ENCODE measurements at places on chromosomes 16 and 17.

DNA sequence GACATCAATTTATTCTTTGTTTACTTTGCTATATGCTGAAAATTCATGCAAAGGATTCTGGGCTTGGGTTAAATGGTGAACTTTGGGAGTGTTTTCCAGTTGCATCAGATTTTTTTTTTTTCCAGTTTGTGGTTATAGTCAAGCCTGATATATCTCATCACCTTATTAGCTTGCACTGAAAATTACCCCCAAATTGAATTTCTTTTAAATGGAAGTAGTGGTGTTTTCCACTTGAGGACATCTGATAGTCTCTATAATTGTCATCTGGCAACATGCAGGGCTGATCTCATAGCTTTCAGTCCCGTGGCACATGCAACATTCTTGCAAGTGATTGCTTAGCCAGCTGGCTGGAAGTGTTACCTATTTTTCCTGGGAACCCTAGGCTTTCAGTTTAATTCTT lies 4.7 kb upstream of the KRTAP3-1 start:
- no peak for DNase-seq

DNA sequence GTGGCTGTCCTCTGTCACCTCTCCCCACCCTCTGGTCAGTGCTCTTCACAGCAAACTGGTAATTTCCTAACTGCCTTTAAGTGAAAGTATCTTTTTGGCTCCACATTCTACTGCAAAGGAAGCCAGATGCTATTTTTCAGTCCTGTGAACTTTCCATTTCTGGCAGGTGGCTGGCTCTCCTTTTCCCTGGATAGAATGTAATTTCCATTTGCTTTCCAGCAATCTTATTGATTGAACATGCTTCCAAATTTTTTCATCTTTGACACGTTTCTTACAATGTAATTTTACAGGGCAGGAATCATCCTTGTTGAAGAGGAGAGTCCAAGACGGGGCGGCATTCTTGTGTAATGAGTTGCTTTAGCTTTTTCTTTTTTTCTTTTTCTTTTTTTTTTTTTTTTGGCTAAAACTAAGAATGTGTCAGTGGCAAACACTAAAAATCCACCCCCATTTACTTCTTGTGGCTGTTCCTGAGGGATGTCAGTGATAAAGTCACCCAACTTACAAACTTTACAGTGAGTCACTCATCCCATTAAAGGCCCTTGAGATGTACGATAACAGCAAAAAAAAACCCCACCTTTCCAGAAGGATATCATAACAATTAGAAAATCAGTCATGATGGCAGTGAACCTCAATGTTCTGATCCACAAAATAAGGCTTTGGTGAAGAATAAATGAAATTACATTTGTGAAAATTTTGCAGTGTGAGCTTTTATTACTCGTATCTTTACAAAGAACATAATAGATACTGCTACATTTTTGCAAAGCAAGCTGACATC lies 29.4 kb upstream of the PRKCA start:
- DNase-seq, result no peak

- DNase-seq, result no peak
Observed at GRCh38 chr17:28372203-28372944, 880 bp downstream of the SARM1 start.

DNA sequence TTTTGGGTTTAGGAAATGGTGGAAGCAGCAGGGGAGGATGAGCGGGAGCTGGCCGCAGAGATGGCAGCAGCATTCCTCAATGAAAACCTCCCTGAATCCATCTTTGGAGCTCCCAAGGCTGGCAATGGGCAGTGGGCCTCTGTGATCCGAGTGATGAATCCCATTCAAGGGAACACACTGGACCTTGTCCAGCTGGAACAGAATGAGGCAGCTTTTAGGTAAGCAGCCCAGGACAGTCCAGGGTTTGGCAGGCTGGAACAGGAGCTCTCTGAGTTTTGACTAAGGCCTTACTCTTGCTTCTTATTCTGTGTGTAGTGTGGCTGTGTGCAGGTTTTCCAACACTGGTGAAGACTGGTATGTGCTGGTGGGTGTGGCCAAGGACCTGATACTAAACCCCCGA lies 41.4 kb downstream of the SF3B3 start:
- DNase-seq, result no peak

DNA sequence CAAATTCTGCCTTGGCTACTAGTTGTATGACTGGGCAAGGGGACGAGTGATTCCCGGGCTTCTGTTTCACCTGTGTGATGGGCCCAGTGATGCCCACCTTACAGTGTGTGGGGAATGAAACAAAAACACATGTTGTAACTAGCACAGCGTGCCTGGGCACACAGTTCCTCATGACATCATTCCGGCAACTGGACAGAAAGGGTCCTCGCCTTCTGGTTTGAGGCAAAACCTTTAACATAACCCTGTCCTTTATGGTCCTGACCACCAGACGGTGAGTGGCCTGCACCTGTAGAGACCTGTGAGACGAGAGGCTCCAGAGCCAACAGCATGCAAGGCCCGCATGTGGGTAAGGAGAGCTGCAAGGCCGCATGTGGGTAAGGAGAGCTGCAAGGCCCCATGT lies 7.7 kb upstream of the SLC38A8 start:
- no peak for DNase-seq

- peak; percentile 44 for DNase-seq
Observed at GRCh38 chr17:18258356-18259038, at the start of gene FLII. Gene FLII, minus strand, starts transcription at chr17:18258738. Its CDS starts 48 bp downstream, at chr17:18258690.

- peak; percentile 61 for DNase-seq
Observed at GRCh38 chr17:78253946-78254672, 22.7 kb downstream of the TMEM235 start.

DNA sequence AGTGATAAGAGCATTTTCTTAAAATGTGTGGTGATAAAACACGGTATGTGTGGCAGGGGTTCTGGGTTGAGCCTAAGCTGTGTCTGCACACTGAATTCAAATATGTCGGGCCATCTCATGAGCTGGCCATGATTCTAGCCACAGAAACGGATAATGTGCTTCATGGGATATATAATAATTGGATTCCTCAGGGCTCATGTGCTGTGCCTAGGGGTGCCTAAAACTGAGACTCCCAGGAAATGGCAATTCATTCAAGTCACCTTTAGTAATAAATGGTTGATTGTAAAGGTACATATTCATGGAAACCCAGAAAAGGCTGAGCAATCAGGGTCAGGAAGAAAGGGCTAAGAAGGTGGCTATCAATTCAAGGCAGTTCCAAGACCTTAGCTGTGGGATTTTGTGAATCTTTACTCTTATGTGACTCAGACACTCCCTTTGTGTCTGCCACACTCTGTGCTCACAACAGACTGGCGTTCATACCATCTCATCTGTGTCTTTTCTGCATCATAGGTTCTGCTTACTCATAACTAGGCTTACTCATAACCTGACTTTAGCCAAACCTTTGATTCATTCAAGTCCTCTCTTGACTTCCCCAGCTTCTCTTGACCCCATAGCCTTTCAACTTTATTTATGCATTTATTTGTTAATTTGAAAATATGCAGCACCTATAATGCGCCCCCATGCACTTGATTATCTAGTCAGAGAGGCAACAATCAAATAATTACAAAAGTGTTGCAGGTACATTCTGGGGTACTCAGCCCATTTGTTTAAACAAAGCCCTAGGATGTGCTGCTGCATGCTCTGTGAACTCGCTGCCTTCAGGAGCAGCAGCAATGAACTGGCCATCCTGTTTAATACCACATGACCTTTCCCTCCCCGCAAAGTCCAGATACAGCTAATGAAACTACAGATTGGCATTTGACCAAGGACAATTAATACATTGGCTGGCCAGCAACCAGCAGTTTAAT lies 28.4 kb upstream of the MED13 start:
- no peak for DNase-seq

DNA sequence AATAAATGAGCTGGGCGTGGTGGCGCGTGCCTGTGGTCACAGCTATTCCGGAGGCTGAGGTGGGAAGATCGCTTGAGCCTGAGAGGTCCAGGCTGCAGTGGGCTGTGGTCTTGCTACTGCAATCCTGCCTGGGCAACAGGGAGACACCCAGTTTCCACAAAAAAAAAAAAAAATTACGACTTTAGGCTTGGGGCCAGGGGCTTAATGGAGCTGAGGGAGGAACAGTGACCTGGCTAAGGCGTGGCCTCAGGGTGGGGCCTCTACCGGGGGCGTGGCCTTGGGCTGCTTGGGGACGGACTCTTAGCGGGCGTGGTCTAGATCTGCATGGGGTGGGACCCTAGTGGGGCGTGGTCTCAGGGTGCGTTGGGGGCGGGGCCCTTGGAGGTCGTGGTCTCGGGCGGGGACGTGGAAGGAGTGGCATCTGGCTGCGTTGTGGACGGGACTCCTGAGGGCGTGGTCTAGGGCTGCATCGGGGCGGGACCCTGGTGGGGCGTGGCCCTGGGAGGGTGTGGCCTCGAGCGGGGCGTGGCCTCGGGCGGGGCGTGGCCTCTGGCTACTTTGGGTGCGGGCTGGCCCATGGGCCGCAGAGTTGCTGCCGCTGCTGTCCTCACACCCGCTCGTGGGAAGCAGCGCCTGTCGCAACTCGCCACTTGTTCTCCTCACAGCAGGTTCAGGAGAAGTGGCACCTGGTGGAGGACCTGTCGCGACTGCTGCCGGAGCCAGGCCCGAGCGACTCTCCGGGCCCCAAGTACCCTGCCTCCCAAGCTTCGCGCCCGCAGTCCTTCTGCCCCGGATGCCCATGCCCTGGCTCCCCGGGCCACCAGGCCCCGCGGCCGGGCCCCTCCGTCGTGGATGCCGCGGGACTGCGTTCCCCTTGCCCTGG lies 5.8 kb upstream of the C17orf99 start:
- peak; percentile 32 for DNase-seq

DNA sequence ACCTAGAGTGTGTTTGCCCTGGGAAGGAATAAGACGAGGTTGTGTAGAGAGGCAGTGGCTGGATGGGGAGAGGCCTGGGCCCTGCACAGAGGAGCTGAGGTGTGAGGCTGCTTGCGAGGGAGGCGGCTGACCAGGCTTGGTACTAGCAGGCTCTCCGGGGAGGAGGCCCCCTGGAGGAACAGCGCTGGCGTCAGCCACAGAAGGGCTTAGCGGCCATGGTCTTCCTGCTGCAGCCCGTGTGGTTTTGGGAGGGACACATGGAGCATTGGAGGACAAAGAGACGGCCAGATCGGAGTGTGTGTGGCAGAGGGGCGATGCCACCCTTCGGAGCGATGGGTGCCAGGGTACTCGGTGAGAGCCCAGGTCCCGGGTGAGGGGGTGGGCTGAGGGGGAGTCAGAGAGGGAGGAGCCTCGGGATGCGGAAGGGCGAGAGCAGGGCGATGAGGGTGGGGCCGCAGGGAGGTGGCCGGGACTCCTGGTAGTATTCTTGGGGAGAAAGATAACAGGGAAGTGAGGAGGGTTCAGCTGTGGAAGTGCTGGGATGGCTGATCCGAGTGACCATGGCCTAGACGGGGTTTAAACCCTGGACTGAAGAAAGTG lies 8.3 kb downstream of the BANP start:
- DNase-seq, result no peak

DNA sequence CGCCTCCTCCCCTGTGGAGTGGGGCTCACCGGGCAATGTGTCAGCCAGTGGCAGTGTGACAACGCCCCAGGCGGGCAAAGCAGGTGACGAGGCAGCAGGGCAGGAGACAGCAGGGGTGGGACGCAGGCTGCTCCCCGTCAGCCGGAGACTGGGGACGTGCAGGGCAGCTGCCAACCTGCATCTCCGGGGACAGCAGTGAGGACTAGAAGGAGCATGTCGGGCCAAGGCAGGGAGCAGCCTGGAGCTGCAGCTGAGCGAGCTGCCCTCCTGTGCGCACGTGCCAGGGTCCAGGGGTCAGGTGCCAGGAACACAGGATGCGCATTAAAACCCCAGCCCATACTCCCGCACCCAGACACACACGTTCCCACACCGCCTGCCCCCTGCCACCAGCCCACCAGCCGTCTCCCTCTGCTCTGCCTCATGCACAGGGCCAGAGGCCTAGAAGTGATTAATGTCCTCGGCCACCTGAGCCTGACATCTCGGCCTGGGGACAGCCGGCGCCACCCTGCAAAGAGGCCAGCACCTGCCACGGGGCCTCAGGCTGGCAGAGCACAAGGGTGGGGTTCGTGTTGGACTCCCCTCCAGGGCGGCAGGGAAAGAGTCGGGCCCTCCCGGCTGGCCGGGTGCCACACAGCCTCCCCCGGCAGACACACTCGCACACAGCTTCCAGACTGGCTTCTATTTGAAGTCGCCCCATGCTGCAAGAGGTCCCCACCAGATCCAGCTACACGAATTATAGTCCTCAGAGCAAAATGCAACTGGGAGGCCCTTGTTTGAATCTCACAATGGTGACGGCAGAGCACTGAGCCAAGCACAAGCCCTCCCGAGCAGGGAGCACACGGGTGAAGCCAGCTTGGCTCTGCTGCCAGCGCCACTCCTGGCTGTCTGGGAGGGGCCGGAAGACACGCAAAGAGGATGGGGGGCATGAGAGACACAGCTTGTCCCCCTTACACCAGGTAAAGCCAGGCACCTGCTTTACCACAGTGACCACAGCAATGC lies 90.4 kb downstream of the RBFOX3 start:
- no peak for DNase-seq

DNA sequence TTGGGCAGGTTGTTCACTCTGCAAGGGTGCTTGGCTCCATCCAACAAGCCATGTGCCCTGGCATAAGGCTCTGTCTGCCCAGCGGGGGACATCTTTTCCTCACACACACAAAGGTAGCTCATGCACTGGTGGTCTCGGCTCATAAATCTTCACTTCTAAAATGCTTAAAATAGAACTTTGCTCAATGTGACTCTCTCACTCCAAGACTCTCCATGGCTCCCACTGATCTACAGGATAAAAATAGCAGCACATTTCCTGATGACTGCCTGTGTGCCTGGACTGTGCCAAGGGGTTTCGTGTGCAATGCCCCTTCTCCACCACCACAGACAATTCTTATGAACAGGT lies 15.1 kb upstream of the CIBAR2 start:
- no peak for DNase-seq

DNA sequence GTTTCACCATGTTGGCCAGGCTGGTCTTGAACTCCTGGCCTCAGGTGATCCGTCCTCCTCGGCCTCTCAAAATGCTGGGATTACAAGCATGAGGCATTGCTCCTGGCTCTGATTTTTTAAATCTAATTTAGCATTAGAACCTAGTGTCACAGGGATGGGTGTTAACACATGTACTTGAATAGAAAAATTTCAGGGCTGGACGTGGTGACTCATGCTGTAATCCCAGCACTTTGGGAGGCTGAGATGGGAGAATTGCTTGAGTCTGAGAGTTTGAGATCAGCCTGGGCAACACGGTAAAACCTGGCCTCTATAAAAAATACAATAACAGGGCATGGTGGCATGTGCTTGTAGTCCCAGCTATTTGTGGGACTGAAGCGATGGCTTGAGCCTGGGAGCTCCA lies 6.0 kb upstream of the RNF135 start:
- DNase-seq, result no peak

GRCh38 chr17:74757502-74757901 lies 9.1 kb downstream of the NHERF1 start:
- DNase-seq, result peak; percentile 36

DNA sequence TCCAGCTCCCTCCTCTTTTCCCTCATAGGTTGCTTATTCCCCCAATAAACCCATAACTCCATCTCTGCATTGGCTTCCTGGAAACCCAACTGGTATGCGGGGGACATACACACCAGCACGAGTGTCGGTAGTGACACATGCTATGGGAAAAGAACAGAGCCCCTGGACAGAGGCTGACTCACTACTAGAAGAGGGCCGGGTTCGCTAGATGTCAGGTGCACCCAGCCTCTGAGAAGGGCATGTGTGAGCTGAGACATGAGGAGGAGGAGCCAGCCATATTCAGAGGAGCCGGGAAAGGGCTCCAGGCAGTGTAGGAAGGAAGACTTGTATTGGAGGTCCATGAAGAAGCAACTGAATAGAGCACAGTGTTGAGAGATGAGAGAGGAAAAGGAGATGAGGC lies 241.1 kb downstream of the SOX9 start:
- DNase-seq, result no peak

All from anterior cingulate cortex (tissue), 58 donors.